Activated naive CD8-positive, alpha-beta T cell treated with anti-CD3 and anti-CD28 coated beads for 36 hours (primary cell): ENCODE measurements at places on chromosomes 1 and 21.

- no peak for DNase-seq
- H3K27ac ChIP-seq: no peak overlapping the region
- no peak overlapping the region for H3K4me3 ChIP-seq
- no peaks in the 10 kb centered on the region for H3K36me3 ChIP-seq
- peaks cover 3% of the 10 kb centered on the region for H3K4me1 ChIP-seq
- no peaks in the 10 kb centered on the region for H3K27me3 ChIP-seq
These were observed 307.7 kb downstream of the LMO4 start for GRCh38 chr1:87636198-87636892.

DNA sequence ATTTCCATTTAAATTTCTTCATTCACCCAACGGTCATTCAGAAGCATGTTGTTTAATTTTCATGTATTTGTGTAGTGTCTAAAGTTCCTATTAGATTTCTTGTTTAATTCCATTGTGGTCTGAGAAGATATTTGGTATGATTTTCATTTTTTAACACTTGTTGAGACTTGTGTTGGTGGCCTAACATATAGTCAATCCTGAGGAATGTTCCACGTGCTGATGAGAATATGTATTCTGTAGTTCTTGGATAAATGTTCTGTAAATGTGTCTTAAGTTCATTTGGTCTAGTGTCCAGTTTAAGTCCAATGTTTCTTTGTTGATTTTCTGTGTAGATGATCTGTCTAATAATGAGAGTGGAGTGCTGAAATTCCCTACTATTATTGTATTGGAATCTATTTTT is 22.7 kb upstream of the LCE5A start:
- no peaks in the 10 kb centered on the region for H3K36me3 ChIP-seq
- H3K4me1 ChIP-seq: peaks cover 4% of the 10 kb centered on the region
- DNase-seq: no peak
- H3K27me3 ChIP-seq: peaks cover 3% of the 10 kb centered on the region

GRCh38 chr1:14852291-14852690 is 253.8 kb downstream of the KAZN start:
- no peaks in the 10 kb centered on the region for H3K4me1 ChIP-seq
- no peak overlapping the region for H3K27ac ChIP-seq
- H3K4me3 ChIP-seq: no peak overlapping the region
- H3K27me3 ChIP-seq: peaks cover 2% of the 10 kb centered on the region
- DNase-seq: no peak

GRCh38 chr21:39966786-39967185 is 99.5 kb downstream of the PCP4 start:
- H3K4me3 ChIP-seq: no peak overlapping the region
- H3K4me1 ChIP-seq: no peaks in the 10 kb centered on the region
- H3K27ac ChIP-seq: no peak overlapping the region
- H3K27me3 ChIP-seq: no peaks in the 10 kb centered on the region
- no peak for DNase-seq

GRCh38 chr1:221998781-221999180 is 256.9 kb upstream of the DUSP10 start:
- H3K4me1 ChIP-seq: peaks cover 17% of the 10 kb centered on the region
- no peak for DNase-seq
- H3K27me3 ChIP-seq: peaks cover 3% of the 10 kb centered on the region
- no peak overlapping the region for H3K4me3 ChIP-seq
- H3K27ac ChIP-seq: no peak overlapping the region

DNA sequence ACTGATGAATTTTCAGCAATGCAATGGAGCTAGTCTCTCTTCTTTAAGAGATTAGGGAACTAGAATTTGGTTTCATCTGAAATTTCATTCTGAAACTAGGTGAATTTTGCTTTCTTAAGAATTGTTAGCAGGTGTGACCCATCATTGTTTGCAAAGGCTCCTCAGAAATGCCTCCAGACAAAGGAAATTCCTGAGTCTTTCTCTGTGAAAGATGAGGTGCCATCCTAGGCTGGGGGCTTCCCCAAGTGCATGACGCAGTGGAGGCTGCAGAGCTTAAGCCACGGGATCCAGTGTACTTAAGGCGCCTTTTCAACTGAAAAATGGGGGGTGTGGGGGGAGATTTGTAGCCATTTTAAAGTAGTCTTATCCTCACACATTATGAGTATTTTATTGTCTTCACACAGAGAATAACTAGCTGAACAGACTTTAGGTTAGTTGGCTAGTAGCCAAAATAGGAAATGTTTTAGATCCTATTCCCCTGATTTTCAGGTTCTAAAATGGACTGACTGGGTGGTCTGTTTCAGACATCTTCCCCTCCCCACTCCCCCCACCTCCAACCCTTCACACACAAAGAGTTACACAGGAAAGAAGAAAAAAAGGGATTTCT is 202.0 kb downstream of the NFIA start:
- no peaks in the 10 kb centered on the region for H3K36me3 ChIP-seq
- H3K27me3 ChIP-seq: no peaks in the 10 kb centered on the region
- no peak overlapping the region for H3K4me3 ChIP-seq

GRCh38 chr21:42644223-42645208 is 8.9 kb upstream of the PDE9A start:
- H3K4me1 ChIP-seq: no peaks in the 10 kb centered on the region
- no peak overlapping the region for H3K4me3 ChIP-seq
- no peak for DNase-seq
- H3K27ac ChIP-seq: no peak overlapping the region

DNA sequence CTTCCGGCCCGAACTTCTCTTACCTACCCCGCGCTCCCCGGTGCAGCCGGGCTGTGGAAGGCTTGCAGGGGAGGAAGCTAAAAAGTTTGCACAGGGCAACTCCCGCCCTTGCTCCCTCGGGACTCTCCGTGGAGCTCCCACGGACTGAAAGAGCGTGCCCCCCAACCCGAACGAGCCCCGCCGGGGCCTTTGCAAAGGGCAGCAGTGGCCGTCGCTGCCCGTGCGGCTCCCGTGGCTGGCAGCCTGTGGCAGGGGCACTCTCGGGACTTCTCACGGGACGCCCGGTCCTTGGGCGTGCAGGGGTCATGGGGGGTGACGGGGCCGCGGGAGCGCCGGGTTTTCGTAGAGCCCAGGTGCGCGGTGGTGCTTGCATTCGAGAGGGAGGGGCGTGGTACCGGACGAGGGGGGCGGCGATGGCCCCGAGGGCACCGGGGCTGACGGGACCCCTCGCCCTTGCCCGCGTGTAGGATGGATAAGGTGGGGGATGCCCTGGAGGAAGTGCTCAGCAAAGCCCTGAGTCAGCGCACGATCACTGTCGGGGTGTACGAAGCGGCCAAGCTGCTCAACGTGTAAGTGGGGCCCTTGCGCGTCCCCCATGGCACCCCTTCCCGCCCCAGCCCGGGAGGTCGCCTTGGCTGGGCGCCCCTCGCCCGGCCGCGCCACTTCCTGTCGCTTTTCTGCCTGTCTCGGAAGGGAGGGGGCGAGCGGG is 711 bp downstream of the GADD45A start:
- peaks cover 19% of the 10 kb centered on the region for H3K36me3 ChIP-seq
- peak overlapping the region; percentile 93 for H3K27ac ChIP-seq
- H3K4me3 ChIP-seq: peak overlapping the region; percentile 94
- H3K27me3 ChIP-seq: no peaks in the 10 kb centered on the region

DNA sequence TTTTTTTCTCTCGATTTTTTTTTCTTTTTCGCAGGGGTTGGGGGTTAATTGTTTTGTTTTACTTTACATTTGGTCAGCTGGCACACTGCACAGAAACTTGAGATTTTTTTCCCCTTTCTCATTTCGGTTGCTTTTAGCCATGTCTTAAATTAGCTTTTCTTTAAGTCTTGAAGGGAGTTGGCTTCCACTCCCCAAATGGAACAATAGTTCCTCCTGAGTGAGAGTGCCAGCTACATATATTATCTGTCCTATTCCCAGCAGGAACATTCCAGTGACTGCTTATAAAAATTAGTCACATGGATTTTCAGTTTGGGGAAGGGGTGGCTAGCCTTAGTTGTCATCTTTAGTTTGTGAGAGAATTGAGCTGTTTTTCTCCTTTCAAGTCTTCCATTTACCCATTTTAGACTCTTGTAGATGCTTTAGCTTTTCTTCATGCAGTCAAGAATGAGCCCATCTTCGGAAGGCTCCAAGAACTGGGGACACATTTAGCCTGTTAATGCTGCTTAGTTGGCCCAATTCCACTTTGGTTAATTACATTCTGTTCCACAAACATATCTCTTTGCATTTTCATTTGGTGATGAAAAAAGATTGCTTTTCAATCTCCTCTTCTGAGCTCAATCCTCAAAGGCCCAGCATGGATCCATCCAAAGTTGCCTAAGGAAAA is 510.1 kb upstream of the CXADR start:
- H3K27ac ChIP-seq: no peak overlapping the region
- DNase-seq: no peak
- no peak overlapping the region for H3K4me3 ChIP-seq
- no peaks in the 10 kb centered on the region for H3K4me1 ChIP-seq

DNA sequence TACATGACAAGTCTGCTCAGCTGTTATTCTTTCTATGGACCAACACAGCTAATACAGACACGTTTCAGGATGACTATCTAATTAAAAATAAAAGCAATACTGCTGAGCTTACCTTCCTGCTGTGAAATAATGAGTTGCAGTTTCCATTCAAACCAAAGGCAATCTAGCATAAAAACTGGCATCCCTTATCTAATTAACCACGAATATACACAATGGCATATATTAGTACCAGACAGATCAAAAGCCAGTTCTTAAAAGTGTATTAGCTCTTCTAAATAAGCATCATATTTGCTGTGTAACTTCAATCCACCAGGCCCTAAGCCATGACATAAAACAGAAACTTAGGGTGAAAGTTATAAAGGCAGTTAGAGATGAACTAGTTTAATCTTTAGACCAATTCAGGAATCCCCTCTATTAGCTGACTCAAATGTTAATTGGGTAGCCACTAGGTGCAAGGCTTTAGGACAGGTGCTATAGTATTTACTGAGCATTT is 20.6 kb downstream of the TESK2 start:
- peaks cover 9% of the 10 kb centered on the region for H3K4me1 ChIP-seq
- H3K27ac ChIP-seq: no peak overlapping the region
- H3K27me3 ChIP-seq: no peaks in the 10 kb centered on the region
- no peak for DNase-seq

DNA sequence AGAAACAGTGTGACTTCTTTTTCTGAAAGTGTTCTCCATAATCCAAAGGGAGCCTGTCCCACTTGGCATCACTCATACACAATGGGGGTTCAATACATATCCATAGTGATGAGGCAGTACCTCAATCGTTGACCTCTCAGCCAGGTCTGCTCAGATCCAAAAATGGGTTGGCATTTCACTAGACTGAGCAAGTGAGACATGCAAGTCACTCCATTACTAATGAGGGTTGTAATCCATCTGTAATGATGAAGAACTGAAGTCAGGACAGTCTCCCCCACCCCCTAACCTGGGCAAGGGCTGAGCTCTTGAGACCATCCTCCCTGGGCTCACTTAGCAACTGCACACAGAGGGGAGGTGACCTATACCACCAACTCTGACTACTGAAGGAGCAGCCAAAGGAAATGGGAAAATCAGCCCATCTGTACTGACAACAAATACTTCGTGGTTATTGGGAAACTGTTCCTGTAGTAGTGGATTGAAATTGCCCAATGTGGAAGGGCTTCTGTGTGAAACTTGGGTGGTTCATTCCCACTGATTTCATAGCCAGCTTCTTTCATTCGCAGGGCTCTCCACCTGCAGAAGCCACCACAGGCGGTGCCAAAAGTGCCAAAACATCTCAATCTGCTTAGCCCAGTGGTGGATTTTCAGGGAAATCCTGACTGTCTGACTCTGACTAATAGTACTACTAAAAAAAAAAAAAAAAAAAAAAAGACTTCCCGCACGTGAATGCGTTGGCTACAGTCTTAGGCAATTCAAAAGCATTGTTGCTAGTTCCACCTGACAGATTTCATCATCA is 5.0 kb downstream of the NGF start:
- no peak overlapping the region for H3K4me3 ChIP-seq
- no peaks in the 10 kb centered on the region for H3K36me3 ChIP-seq
- peaks cover 40% of the 10 kb centered on the region for H3K27me3 ChIP-seq
- DNase-seq: no peak
- peaks cover 2% of the 10 kb centered on the region for H3K4me1 ChIP-seq
- H3K27ac ChIP-seq: no peak overlapping the region

DNA sequence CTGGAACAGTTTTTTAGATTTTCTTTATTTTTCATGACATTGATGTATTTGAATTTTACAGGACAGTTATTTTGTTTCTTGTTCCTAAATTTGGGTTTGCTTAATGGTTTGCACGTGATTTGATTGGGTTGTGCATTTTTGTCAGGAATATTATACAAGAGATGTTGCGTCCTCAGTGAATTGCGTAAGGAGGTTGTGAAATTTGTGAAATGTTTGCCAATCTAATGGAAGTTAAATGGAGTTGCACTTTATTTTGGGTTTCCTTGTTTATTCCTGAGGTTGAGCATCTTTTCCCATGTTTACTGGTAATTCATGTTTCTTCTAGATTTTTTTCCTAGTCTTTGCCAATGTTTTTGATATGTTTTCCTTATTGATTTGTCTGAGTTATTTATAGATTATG is 19.9 kb downstream of the ZNF648 start:
- H3K36me3 ChIP-seq: peaks cover 3% of the 10 kb centered on the region
- no peak overlapping the region for H3K27ac ChIP-seq
- H3K4me3 ChIP-seq: no peak overlapping the region
- H3K4me1 ChIP-seq: peaks cover 1% of the 10 kb centered on the region
- no peaks in the 10 kb centered on the region for H3K27me3 ChIP-seq
- no peak for DNase-seq

DNA sequence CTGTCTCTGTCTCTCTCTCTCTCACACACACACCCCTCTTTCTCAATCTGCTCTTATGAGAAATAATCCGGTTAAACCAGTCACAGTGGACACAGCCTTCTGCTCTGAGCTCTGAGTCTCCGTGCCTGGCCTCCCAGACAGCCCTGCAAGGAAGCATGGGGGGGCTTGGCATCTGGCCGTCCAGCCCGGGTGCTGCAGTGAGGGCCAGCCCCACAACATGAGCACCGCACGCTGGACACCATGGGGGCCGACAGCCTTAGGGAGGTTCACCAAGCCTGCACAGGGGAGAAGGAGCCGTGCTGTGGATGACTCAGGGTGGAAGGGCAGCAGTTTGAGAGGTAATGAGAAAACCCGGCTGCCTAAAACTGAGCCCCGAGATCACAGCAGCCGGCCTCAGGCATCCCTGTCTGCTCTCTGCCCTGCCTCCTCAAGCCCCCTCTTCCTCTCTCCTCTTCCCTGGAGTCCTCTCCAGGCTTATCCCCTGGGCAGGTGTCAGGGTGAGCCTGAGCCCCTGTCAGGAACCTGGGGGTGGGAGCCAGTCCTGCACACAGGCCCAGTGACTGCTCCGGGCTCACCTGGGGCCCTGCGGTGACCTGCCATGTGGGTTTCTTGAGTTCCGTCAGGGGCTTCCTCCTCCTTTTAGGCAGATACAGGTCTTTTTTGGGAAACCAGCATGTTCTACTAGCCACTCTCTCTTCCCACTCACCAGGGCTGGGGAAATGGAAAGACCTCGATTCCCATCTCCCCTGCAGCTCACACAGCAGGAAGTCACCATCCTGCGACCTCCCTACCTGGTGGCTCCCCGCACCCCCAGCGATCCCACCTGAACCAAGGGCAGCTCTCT is 92.8 kb downstream of the ITPKB start:
- H3K36me3 ChIP-seq: peaks cover 27% of the 10 kb centered on the region
- H3K4me3 ChIP-seq: peak overlapping the region; percentile 40
- no peaks in the 10 kb centered on the region for H3K27me3 ChIP-seq
- H3K27ac ChIP-seq: peak overlapping the region; percentile 85

- H3K27me3 ChIP-seq: no peaks in the 10 kb centered on the region
- no peaks in the 10 kb centered on the region for H3K4me1 ChIP-seq
- H3K4me3 ChIP-seq: no peak overlapping the region
- DNase-seq: no peak
These were observed 23.5 kb upstream of the LMO4 start for GRCh38 chr1:87305151-87305550.

- no peak overlapping the region for H3K27ac ChIP-seq
- no peak overlapping the region for H3K4me3 ChIP-seq
- H3K4me1 ChIP-seq: peaks cover 12% of the 10 kb centered on the region
- DNase-seq: no peak
- H3K27me3 ChIP-seq: peaks cover 34% of the 10 kb centered on the region
- peaks cover 3% of the 10 kb centered on the region for H3K36me3 ChIP-seq
These were observed 678 bp downstream of the TTC39A start for GRCh38 chr1:51329443-51330325.
